ENCODE measurements at places on chromosomes 11 and 22. TPM values are rescaled to one million over a fixed set of nuclear protein-coding genes. Genes with fewer than 3 reads are reported as not detected.

Gene CD6
- 2.5 TPM for total RNA-seq

Gene MS4A15
- not detected for total RNA-seq

Gene HBE1
- total RNA-seq: not detected

Gene CHRM4
- total RNA-seq: not detected

Gene GPHA2
- not detected for total RNA-seq

DNA sequence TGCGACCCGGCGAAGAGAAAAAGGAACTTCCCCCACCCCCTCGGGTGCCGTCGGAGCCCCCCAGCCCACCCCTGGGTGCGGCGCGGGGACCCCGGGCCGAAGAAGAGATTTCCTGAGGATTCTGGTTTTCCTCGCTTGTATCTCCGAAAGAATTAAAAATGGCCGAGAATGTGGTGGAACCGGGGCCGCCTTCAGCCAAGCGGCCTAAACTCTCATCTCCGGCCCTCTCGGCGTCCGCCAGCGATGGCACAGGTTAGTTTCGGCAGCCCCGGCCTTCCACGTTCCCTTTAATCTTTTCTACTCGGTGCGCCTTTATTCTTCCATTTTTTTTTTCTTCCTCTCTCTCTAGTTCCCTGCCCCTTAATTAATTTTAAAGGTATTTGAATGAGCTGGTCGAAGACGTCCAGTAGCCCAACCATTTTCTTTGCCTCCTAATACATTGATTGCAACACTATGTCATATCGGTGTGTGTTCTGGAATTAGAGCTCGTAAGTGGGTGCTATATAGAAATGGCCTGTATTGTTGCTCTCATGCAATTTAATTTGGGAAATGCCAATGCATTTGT lies 537 bp downstream of the EP300 start:
- DNase-seq: peak; percentile 66

GRCh38 chr11:47609675-47610074 lies 15.5 kb upstream of the C1QTNF4 start:
- no peak for DNase-seq

GRCh38 chr11:19843079-19843478 lies 130.4 kb downstream of the NAV2 start:
- DNase-seq: no peak

GRCh38 chr11:113615098-113615497 lies 91.0 kb downstream of the TMPRSS5 start:
- DNase-seq: no peak

- DNase-seq: no peak
Observed at GRCh38 chr22:40361100-40361499, 9.3 kb upstream of the SGSM3 start.

- DNase-seq: no peak
Observed at GRCh38 chr11:120388261-120388660, 52.0 kb downstream of the ARHGEF12 start.

DNA sequence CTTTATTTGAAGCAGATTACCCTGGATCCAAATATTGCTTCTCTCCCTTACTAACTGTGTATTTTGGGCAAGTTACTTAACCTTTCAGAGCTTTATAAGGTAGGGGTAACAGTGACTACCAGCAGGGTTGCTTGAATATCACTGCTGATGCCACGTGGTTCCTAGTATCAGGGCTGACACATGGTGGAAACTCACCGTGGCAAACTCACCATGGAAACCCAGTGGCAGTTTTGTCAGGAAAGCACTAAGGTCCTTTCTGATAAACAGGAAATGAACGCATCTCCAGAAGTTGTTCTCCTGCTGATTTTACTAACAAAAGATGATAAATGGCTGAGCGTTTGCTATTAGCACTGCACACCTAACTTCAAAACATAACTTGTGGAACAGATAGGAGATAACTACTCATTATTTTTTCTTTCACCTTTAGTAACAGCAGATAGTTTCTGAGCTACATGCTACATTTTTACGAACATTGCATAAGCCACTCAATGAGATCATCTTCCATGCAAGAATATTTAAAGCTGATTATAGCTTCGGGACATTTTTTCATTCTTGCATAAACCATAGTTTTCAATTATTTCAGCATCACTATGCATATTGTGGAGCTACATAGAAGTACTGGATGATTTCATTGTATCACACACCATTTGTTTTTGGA lies 59.7 kb upstream of the RAG2 start:
- DNase-seq: no peak

DNA sequence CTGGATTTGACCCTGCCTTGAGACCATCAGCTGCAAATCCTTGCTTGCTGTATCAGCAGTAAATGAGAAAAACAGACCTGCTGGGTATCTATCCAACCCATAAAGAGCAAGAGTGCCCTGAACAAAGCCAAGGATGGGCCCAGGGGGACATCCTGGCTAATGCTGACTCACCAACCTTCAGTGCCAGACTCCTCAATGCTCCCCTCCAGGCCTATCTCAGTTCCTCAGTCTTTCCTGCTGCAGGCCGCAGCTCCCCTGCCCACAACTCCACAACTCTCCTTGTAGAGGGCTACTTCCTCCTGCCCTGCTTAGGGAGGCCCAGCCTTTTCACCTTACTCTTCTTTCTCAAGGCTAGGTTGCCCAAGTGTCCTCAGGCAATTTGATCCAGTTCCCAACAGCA lies 2.6 kb downstream of the LAMTOR1 start:
- DNase-seq: no peak

GRCh38 chr11:125270711-125271110 lies 106.2 kb downstream of the PKNOX2 start:
- DNase-seq: no peak

All from sciatic nerve (tissue), 2 donors.